Heart left ventricle (tissue), 16 donors: ENCODE measurements at places on chromosomes 4 and X.
A peak's percentile ranks its signal among the peaks of the same experiment; 100 is the strongest.

DNA sequence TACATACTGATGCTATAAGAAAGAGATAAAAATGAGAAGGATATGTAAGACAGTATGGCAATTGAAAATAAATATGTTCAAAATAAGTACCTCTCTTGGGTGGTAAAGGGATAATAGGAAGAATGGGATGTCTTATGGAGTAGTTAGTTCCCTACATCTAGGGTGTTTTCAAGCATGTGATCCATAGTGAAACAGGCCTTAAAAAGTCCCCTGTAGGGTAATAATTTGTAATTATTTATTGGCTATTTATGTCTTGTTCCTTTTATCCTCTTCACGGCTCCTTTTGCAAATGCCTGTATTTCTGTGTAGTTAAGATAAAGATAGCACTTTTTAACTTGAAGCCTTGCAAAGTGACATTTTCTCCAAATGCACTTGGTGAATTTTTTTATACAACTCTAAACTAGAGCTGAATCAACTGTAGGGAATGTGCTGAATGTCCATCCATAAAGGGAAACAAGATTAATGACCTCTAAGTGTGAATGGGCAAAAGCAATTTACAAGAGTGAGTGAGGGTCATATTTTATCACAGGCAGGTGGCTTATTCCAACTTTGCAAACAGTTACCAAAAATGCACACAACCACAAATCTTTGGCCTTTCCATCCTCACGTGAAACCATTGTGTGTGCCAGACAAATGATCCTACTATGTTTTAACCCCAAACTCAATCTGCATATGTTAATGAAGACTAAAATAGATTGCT lies 299.0 kb downstream of the KCNIP4 start:
- H3K27ac ChIP-seq: no peak overlapping the region
- H3K27me3 ChIP-seq: no peaks in the 10 kb centered on the region
- H3K36me3 ChIP-seq: no peaks in the 10 kb centered on the region
- no peak overlapping the region for H3K4me3 ChIP-seq

GRCh38 chr4:104591510-104591911 lies 96.8 kb upstream of the CXXC4 start:
- H3K36me3 ChIP-seq: no peaks in the 10 kb centered on the region
- DNase-seq: peak; percentile 34
- no peaks in the 10 kb centered on the region for H3K4me1 ChIP-seq
- H3K27ac ChIP-seq: no peak overlapping the region
- no peak overlapping the region for H3K4me3 ChIP-seq

DNA sequence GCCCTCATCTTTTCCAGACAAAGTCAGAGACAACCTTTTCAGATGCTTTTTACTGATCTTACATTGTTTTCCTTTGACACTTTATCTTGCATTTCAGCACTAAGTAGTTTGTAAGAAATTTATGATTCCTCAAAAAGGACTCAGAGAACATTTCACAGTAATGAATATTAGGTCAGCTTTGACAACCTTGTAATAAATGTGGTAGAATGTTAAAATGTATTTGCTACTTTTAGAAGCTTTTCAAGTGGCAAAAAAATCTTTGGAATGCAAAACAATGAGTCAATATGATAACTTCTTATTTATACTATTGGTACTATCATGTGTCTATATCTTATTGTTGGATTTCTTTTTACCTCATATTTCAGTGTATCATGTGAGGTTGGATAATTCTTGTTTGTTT lies 146.2 kb upstream of the FAT4 start:
- H3K4me1 ChIP-seq: no peaks in the 10 kb centered on the region
- no peaks in the 10 kb centered on the region for H3K27me3 ChIP-seq
- H3K27ac ChIP-seq: no peak overlapping the region
- H3K36me3 ChIP-seq: no peaks in the 10 kb centered on the region
- H3K4me3 ChIP-seq: no peak overlapping the region

- DNase-seq: no peak
- peaks cover 36% of the 10 kb centered on the region for H3K4me1 ChIP-seq
- no peak overlapping the region for H3K4me3 ChIP-seq
These were observed 209.1 kb downstream of the CBR4 start for GRCh38 chr4:168800926-168801325.

GRCh38 chrX:43166874-43167273 lies 388.9 kb upstream of the PPP1R2C start:
- no peak for DNase-seq
- H3K27me3 ChIP-seq: no peaks in the 10 kb centered on the region
- H3K4me3 ChIP-seq: no peak overlapping the region
- H3K36me3 ChIP-seq: no peaks in the 10 kb centered on the region

- H3K36me3 ChIP-seq: no peaks in the 10 kb centered on the region
- H3K4me3 ChIP-seq: no peak overlapping the region
- no peaks in the 10 kb centered on the region for H3K4me1 ChIP-seq
- no peak for DNase-seq
- no peaks in the 10 kb centered on the region for H3K27me3 ChIP-seq
These were observed 20.7 kb downstream of the PSAPL1 start for GRCh38 chr4:7414046-7414445.

DNA sequence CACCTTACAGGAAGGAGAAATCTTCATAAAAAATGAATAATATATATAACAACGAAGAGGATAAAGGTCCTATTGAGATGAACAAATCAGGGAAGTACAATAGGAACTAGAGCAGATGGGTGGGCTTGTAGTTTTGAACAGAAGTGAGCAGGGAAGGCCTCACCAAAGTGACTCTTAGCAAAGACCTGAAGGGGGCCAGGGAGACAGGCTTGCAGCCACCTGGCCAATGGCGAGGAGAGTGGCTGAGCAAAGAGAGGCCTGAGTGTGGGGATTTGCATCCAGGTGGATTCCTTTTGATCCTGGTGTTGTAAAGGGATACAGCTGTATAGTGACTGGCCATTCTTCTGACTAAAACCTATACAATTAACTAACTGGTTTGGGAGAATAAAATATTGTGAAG lies 354.1 kb downstream of the CAMK2D start:
- H3K27ac ChIP-seq: no peak overlapping the region
- no peaks in the 10 kb centered on the region for H3K27me3 ChIP-seq
- H3K4me3 ChIP-seq: no peak overlapping the region
- no peak for DNase-seq
- no peaks in the 10 kb centered on the region for H3K4me1 ChIP-seq
- H3K36me3 ChIP-seq: no peaks in the 10 kb centered on the region

DNA sequence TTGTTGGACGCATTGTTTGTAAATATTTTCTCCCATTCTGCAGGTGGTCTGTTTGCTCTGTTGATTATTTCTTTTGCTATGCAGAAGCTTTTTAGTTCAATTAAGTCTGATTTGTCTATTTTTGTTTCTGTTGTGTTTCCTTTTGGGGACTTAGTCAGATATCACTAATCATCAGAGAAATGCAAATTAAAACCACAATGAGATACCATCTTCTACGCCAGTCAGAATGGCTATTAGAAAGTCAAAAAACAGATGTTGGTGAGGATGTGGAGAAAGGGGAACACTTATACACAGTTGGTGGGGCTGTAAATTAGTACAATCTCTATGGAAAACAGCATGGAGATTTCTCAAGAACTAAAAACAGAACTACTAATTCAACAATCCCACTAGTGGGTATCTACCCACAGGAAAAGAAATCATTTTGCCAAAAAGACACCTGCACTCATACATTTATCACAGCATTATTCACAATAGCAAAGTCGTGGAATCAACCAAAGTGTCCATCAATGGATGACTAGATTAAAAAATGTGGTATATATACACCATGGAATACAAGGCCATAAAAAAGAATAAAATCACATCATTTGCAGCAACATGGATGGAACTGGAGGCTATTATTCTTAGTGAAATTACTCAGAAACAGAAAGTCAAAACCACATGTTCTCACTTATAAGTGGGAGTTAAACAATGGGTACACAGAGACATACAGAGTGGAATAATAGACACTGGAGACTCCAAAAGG lies 8.1 kb downstream of the COQ2 start:
- peaks cover 13% of the 10 kb centered on the region for H3K4me1 ChIP-seq
- peaks cover 26% of the 10 kb centered on the region for H3K36me3 ChIP-seq
- H3K27ac ChIP-seq: no peak overlapping the region
- H3K4me3 ChIP-seq: no peak overlapping the region
- no peaks in the 10 kb centered on the region for H3K27me3 ChIP-seq

GRCh38 chr4:91622925-91623602 lies 680.7 kb upstream of the GRID2 start:
- H3K4me1 ChIP-seq: no peaks in the 10 kb centered on the region
- H3K36me3 ChIP-seq: no peaks in the 10 kb centered on the region
- no peak overlapping the region for H3K4me3 ChIP-seq
- no peaks in the 10 kb centered on the region for H3K27me3 ChIP-seq
- H3K27ac ChIP-seq: no peak overlapping the region

DNA sequence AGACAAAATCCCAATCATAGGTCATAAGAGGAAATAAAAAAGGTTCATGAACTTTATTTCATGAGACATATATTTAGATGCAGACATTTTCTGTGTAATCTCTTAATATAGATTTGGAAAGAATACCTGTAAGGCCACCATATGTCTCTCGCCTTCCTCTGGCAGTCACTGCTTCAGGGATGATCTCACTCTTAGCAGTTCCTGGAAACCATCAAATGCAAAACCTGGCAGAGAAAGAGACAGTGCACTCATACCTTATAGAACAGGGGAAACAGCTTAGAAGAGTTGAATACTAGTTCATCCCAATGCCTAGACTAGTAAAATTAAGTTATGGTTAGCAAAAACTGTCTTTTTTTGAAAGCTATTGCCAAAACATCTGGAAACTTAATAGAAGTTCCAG lies 243.3 kb downstream of the GASK1B start:
- H3K27ac ChIP-seq: no peak overlapping the region
- no peaks in the 10 kb centered on the region for H3K27me3 ChIP-seq
- DNase-seq: no peak
- no peaks in the 10 kb centered on the region for H3K36me3 ChIP-seq

GRCh38 chrX:53318766-53319353 lies 37.5 kb upstream of the IQSEC2 start:
- H3K4me1 ChIP-seq: peaks cover 5% of the 10 kb centered on the region
- DNase-seq: no peak
- no peaks in the 10 kb centered on the region for H3K36me3 ChIP-seq
- no peak overlapping the region for H3K27ac ChIP-seq

DNA sequence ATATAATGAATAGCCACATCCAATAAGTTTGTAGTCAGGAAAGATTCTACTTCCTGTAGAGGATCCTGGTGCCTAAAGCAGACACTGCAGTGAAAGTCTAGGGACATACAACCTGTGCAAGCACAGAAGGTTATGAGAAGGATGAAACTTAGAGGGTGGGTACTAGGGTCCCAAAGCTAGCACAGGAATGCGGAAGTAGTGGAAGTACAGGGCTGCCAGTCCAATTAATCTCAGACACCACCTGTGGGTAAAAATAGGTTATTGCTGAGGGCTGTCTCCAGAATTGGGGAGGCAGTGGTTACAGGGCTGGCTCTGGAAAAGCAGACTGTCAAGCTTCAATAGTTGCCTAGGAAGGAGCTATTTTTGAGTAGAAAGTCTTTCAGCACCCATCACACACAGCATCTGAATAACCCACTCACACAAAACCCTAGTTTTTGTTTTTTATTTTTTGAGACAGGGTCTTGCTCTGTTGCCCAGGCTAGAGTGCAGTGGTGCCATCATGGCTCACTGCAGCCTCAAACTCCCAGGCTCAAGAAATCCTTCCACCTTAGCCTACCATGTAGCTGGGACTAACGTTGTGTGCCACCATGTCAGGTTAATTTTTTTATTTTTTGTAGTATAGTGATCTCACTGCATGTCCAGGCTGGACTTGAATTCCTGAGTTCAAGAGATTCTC lies 50.8 kb upstream of the ELF2 start:
- no peak overlapping the region for H3K4me3 ChIP-seq
- no peaks in the 10 kb centered on the region for H3K4me1 ChIP-seq
- H3K27me3 ChIP-seq: no peaks in the 10 kb centered on the region
- H3K27ac ChIP-seq: no peak overlapping the region
- no peaks in the 10 kb centered on the region for H3K36me3 ChIP-seq

DNA sequence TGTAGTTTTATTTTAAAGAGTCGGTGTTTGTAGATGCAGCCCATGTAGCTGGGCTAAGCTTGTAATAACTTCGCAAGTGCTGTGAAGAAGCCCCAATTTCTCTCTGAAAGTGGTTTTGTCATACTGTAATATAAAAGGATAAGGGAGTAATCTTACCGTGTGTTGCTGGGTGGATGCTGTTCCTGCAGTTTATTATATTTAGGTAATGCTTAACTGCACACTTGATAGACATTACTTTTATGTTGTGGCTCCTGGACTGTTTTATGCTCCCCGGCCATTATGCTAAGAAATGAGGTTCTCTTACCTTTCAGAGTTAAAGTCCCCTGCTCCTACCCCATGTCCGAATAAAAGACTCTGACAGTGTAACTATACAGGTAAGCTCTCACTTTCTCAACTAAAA lies 789.4 kb downstream of the RPA4 start:
- H3K4me3 ChIP-seq: no peak overlapping the region
- H3K4me1 ChIP-seq: no peaks in the 10 kb centered on the region
- no peak for DNase-seq
- H3K36me3 ChIP-seq: no peaks in the 10 kb centered on the region
- no peaks in the 10 kb centered on the region for H3K27me3 ChIP-seq

DNA sequence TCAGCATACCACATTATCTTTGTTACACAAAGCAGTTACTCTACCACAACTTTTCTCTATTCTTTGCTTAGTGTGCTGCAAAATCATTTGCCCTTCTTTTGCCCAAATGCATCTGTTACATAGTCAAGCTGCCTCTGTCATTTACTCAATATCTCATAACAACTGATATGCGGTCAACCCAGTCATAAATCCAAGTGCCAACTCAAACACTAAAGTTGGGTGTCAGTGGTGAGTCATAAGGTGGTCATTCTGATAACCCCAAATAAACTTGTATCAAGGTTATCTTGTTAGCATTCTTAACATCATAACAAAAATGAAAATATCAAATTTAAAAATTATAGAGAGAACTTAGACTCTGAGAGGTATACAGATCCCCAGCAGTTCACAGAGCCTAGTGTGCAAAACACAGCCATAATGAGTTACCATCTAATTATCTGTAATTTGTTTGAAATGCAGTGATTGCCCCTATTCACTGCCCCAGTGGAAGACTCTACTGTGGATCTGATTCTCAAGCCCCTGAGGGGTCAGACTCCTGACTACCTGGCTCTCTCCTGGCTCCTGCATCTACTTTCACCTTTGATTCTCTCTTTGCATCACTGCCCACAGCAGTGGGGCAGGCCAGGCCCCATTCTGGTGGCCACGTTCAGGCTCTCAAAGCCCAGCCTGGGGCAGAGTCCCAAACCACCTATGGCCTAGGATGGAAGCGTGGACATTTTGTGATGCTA lies 29.2 kb downstream of the TBC1D9 start:
- H3K27me3 ChIP-seq: no peaks in the 10 kb centered on the region
- H3K4me3 ChIP-seq: no peak overlapping the region
- H3K27ac ChIP-seq: no peak overlapping the region
- H3K4me1 ChIP-seq: peaks cover 32% of the 10 kb centered on the region
- H3K36me3 ChIP-seq: no peaks in the 10 kb centered on the region

GRCh38 chr4:147980586-147980985 lies 248.7 kb downstream of the ARHGAP10 start:
- H3K4me3 ChIP-seq: no peak overlapping the region
- DNase-seq: no peak
- no peak overlapping the region for H3K27ac ChIP-seq
- no peaks in the 10 kb centered on the region for H3K36me3 ChIP-seq
- H3K4me1 ChIP-seq: peaks cover 6% of the 10 kb centered on the region
